ENCODE measurements at places on chromosomes 5 and 9. TPM values are rescaled to one million over a fixed set of nuclear protein-coding genes. Genes with fewer than 3 reads are reported as not detected.

MYORG gene
- total RNA-seq: 0.56 TPM

MGAT4B gene
- 73.7 TPM for total RNA-seq

BHMT2 gene
- 0.56 TPM for total RNA-seq

QRFP gene
- not detected for total RNA-seq

GRCh38 chr5:143271431-143271830, 132.1 kb downstream of the NR3C1 start:
- no peak for DNase-seq

- peak; percentile 73 for DNase-seq
Observed at GRCh38 chr5:78903861-78904260, 81.2 kb downstream of the ARSB start.

DNA sequence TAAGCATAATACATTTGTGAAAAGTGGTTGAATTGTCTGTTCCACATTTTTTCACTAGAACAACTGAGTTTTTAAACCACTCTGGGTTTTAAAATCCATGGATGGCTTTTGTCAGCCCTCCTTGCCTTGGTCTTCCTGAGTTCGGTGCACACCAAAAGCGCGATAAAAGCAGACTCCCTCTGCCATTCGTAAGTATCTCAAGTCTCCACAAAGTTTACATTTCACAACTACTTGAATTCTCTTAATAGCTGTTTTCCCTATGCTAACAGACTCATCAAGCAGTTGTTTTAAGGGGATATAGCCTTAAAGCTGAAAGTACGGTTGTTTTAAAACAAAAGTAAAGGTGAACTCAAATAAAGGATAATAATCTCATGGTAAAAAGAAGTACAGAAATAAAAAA, 52.9 kb downstream of the GLIS3 start:
- DNase-seq: no peak

DNA sequence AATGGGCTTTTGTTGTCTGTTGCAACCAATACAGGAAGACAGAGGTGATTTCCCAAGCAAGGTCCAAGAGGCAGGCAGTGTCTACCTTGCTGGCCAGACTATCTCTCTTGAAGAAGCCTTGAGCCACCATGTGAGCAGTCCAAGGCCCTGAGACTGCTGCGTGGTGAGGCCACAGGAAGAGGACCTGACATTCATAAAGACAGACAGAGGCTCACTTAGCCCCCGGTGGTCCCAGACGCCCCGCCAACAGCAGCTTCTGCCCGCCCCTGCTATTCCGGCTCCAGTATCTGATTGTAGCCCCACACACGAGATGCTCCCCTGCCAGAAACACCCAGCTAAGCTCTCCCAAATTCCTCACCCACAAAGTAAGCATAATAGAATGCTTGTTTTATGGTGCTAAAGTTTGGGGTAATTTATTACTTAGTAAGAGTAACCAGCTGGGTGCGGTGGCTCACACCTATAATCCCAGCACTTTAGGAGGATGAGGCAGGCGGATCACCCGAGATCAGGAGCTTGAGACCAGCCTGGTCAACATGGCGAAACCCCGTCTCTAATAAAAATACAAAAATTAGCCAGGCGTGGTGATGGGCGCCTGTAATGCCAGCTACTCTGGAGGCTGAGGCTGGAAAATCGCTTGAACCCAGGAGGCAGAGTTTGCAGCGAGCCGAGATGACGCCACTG, 22.8 kb upstream of the FUBP3 start:
- no peak for DNase-seq

DNA sequence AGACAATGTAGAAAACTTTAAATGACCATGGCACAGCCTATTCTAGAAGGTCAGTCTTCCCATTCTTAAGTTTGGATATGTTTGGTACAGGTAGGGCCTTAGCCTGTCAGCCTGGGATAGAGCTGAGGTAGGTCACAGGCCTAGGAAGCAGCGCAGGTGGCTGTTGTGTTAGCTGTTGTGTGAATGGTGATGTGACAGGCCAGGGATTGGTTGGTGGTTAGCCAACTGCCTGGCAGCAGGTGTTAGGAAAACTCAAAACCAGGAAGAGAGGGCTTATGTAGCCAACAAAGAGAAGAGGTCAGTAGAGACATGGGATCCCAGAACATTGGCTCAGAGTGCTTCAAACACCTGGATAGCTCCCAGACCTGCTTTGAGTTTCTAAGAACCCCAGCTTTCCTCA, 84.2 kb downstream of the FBXO38 start:
- DNase-seq: no peak

GRCh38 chr5:136062366-136063274, 33.8 kb downstream of the TGFBI start:
- DNase-seq: peak; percentile 45

- DNase-seq: no peak
Observed at GRCh38 chr5:53785924-53786323, 225.5 kb downstream of the NDUFS4 start.

GRCh38 chr5:75368391-75368790, 31.4 kb downstream of the HMGCR start:
- DNase-seq: peak; percentile 85

- DNase-seq: no peak
Observed at GRCh38 chr5:178221853-178222252, 10.7 kb downstream of the PHYKPL start.

DNA sequence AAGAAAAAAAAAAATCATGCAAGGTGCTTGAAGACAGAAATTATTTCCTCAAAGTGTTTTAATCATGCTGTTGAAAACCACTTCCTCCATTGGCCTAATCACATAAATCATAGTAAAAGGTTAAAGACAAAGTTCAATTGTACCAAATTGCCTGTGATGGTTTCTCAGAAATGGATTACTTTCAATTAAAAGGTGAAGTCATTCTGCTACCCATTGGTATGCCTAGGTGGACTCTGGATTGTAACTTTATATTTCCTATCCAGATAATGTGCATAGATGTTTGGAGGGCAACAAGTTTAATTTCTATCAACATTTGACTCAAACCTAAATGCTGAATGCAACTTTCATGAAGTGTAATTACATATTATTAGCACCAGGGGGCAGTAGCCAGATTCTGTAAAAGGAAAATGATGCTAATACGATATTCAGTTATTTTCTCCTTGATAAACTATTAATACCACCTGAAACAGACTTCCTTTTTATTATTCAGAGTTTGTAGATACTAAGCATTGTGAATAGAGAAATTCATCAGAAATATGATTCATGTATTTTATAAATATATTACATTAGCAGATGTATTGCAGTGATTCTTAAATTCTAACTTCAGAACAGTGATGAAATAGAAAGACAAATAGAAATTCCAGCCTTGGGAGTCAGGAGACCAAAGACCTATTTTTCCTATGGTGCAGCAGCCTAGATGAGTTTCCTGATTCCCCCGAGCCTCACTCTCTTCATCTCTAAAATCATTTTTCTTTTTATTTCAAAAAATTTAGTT, 148.2 kb downstream of the CAAP1 start:
- peak; percentile 38 for DNase-seq

DNA sequence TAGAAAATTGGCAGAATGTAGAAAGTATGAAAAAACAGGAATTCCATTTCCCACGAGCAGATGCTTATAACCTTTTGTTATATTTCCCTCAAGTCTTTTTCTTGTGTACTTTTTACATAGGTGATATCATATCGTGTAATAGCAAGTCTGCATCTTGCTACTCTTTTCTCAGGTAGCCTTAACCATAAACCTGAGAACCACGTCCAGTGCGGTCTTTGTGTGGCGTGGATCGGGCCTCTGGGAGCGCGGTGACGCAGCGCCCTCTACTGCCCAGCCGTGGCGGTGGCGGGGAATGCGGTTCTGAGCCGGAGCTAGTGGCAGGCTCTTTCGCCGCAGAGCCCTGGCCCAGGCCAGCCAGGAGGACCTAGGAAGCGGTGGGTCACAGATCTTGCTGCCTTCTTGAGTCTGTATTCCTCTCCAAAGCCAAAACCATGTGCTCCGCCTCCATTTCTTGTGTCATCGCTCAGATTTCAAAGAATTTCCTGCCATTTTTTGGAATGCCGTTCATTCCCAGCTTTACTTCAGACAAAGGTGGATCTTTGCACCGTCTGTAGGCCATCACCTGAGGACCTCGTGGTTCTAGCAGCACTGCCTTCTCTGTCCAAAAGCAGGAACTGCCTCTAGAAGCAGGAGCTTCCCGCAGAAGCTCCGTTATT, 71.9 kb downstream of the MVB12B start:
- peak; percentile 52 for DNase-seq
